WTC11 (cell line): ENCODE measurements at places on chromosomes 2 and 18. TPM values are rescaled to one million over a fixed set of nuclear protein-coding genes. Genes with fewer than 3 reads are reported as not detected.

Gene TBR1
- not detected in 3 replicates for total RNA-seq

Gene KDSR
- 48.4 to 51.8 TPM (median 49.5 TPM) in 3 replicates for total RNA-seq

Gene ANKRD23
- 2.5 to 4.1 TPM (median 3.2 TPM) in 3 replicates for total RNA-seq

Gene MYO7B
- total RNA-seq, result 0.02 TPM in 1 of 3 replicates, not detected in the others

- no peak for DNase-seq
Observed at GRCh38 chr2:63818271-63818670, 23.4 kb upstream of the UGP2 start.

DNA sequence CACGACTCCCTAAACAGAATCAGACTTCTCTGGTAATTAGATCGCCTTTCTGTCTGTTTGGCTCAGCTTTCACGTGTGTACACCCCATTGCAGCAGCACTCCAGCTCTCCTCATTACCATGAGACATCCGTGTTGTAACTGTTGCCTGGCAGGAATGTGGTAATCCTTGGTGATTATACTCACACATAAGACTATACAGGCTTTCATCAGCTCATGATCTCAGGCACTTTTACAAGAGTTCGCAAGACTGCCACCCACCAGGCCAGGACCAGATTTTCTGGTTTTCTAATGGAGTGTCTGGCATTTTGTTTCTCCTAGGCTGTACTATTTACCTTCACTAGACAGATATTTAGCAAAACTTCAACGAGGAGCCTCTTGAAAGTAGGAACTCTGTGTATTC, 50.2 kb downstream of the ACVR1 start:
- DNase-seq, result no peak

- no peak for DNase-seq
Observed at GRCh38 chr2:200226451-200227426, 79.8 kb upstream of the SPATS2L start.

- DNase-seq, result no peak
Observed at GRCh38 chr2:43421194-43421593, 174.6 kb downstream of the THADA start.

DNA sequence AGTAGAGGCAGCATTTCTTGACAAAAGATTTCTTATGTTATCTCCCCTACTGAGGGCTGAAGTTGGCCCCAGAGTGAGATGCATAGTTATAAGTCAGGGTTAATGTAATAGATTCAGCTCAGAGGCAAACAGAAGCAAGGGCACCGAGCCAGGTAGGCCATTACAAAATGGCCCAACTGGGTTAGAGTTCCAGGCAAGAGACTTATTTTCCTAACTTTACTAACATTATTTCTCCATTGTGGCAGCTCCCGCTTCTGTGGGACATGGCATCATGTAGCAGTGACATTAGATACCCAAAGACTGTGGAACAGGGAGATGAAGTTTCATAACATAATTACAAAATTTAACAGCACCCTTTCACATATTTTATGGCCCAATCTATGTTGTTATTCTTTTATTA, 27.1 kb downstream of the TSPYL6 start:
- DNase-seq, result no peak

- no peak for DNase-seq
Observed at GRCh38 chr2:710867-711665, 33.9 kb upstream of the TMEM18 start.

DNA sequence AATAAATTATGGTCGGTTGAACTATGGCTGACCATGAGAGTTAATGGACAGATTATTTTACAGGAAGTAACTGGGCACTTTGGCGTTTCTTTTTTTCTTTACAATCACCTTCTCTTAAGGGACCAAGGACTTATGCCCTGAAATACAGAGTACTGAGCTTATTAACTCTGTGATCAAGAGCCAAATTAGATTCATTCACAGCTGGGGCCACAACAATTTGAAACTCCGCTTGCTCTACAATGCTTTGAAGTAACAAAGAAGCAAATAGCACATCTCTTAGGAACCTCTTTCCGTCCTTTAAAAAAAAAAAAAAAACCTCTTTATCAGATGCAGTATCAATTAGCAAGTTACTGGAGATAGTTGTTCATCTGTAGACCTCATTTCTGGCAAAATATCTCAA, 112.0 kb downstream of the LYPD6 start:
- no peak for DNase-seq

DNA sequence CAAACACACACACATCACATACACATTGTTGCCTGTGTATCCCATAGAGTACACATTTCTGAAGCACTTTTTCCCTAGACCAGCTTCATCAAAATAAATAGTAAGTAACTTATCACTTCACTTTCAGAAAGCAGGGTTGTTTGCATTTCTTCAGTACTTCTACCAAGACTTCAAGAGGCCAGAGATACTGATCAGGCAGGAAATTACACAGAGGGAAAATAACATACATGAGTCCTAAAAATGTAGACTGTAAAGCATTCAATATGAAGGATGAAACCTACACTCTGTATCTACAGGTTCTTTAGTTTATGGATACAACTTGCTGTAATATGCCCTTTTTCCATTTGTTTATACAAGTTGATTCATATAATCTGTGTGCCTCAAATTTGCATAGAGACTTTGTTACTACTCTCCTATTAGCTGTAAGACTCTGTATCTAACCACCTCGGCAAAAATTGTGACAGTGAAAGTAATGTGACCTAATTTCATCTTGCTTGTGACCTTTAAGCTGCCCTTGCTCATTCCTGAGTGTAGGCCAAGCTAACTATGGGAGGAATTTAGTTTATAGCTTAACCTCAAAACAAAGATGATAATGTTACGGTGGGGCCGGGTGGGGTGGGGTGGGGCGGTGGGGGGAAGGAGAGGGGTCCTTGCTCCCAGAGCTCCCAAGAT, 228.9 kb upstream of the SPOPL start:
- no peak for DNase-seq

DNA sequence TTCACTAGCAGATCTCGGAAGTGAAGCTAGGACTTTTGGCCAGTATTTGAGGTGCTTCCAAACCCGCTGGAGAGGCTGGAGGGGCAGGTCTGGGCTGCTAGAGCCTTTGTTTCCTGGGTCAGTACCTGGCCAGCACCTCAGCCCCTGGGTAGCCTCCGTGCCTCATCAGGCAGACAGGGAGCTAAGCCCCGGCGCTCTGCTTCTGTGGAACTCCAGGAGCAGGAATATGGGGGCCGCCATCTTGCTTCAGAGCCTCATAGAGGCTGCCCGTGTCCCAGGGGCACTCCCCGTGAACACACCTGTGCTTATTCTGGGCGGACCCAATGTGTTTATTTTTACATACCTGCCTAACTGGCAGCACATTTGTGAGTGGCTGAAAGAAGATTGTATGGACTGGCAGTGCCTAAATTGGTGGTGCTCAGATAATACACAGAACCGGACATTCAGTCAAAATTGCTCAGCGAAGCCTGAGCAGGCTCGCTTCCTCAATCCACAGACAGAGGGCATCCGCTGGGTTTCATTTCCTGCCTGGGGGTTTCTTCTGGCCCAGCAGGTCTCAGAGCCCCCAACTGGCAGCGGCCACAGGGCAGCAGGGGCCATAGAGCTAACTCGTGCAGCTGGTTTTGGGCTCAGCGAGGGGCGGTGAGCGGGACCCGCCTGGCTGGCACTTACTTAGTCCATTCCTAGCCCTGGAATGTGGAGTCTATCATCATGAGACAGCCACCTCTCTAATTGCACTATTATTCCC, 176.8 kb upstream of the ALKAL2 start:
- no peak for DNase-seq
